ENCODE measurements at places on chromosomes 1 and 21. TPM values are rescaled to one million over a fixed set of nuclear protein-coding genes. Genes with fewer than 3 reads are reported as not detected.

Gene RASSF5
- total RNA-seq = 7.0 TPM

Gene FAM3B
- 10.1 TPM for total RNA-seq

Gene GPATCH3
- 23.9 TPM for total RNA-seq

Gene IGSF5
- total RNA-seq = 0.33 TPM

Gene CLDN14
- total RNA-seq = not detected

Gene TEDDM1
- not detected for total RNA-seq

Gene CYP4A22
- not detected for total RNA-seq

Gene SGIP1
- total RNA-seq = 12.1 TPM

Gene CELA3A
- 1.5 TPM for total RNA-seq

Gene ZSCAN20
- 8.6 TPM for total RNA-seq

Gene E2F2
- total RNA-seq = 7.8 TPM

Gene NCAM2
- 0.60 TPM for total RNA-seq

Gene CHIT1
- total RNA-seq = 0.14 TPM

Gene HSD3B1
- total RNA-seq = not detected

Gene RGS4
- total RNA-seq = 7.3 TPM

Gene LIN28A
- total RNA-seq = 80.2 TPM

Gene SPATA17
- 5.1 TPM for total RNA-seq

Gene BCAN
- total RNA-seq = not detected

Gene CELF3
- 22.6 TPM for total RNA-seq

Gene NCF2
- 0.67 TPM for total RNA-seq

Gene GBP6
- not detected for total RNA-seq

Gene NBPF10
- 3.4 TPM for total RNA-seq

Gene FAM177B
- total RNA-seq = not detected

Gene ADORA1
- total RNA-seq = 0.16 TPM

Gene BTG2
- total RNA-seq = 110 TPM

Gene ZBTB37
- total RNA-seq = 12.2 TPM

Gene AK2
- total RNA-seq = 115 TPM

Gene PLD5
- 3.0 TPM for total RNA-seq

Gene MPL
- total RNA-seq = not detected

Gene SON
- 416 TPM for total RNA-seq

Gene TMEM61
- total RNA-seq = 1.3 TPM

Gene OR2T35
- total RNA-seq = not detected

Gene DNM3
- total RNA-seq = 1.1 TPM

Gene CD5L
- total RNA-seq = not detected

Gene SLC6A9
- total RNA-seq = 29.4 TPM

Gene SHCBP1L
- not detected for total RNA-seq

Gene PODN
- 0.38 TPM for total RNA-seq

Gene C1orf21
- total RNA-seq = 11.3 TPM

Gene HLX
- total RNA-seq = 0.53 TPM

Gene DMRTA2
- 0.20 TPM for total RNA-seq

Gene CDC42BPA
- total RNA-seq = 35.3 TPM

Gene OMA1
- 32.0 TPM for total RNA-seq

Gene ORC1
- total RNA-seq = 11.0 TPM

Gene CACNA1E
- 0.93 TPM for total RNA-seq

Gene CLCA4
- total RNA-seq = not detected

Gene CDCA8
- 20.6 TPM for total RNA-seq

Gene CSF1
- total RNA-seq = 0.89 TPM

Gene NR0B2
- total RNA-seq = 10.3 TPM

Gene CCDC185
- not detected for total RNA-seq

Gene PDE4B
- total RNA-seq = 0.42 TPM

Gene STMN1
- 856 TPM for total RNA-seq

Gene RALGPS2
- 58.9 TPM for total RNA-seq

Gene PLA2G2F
- total RNA-seq = not detected
